ENCODE measurements at places on chromosomes 3 and 15. TPM values are rescaled to one million over a fixed set of nuclear protein-coding genes. Genes with fewer than 3 reads are reported as not detected.

NAALADL2 gene
- total RNA-seq: not detected

- DNase-seq: no peak
Measured at GRCh38 chr15:58420579-58421043, 11.2 kb upstream of the LIPC start.

- DNase-seq: no peak
Measured at GRCh38 chr3:106842151-106842550, 535.1 kb upstream of the CCDC54 start.

DNA sequence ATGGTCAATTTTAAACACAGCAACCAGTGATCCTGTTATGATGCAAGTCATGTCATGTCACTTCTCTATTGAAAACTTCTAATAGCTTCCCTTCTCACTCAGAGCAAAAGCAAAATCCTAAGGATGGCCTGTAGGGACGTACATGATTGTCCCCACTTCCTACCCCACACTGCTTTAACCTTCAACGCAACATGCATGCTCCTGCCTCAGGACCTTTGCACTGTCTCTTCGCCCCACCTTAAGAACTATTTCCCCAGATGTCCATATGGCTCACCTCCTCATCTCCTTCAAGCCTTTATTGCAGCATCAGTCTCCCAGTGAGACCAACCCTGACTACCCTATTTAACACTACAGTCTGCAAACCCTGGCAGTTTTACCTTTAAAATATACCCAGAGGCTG, 214.1 kb upstream of the CHRM5 start:
- no peak for DNase-seq

ARL13B gene
- 8.3 TPM for total RNA-seq

WDR72 gene
- total RNA-seq: 1.6 TPM

GRCh38 chr3:155991212-155991611, 120.8 kb downstream of the GMPS start:
- DNase-seq: no peak

TLR9 gene
- not detected for total RNA-seq

DNA sequence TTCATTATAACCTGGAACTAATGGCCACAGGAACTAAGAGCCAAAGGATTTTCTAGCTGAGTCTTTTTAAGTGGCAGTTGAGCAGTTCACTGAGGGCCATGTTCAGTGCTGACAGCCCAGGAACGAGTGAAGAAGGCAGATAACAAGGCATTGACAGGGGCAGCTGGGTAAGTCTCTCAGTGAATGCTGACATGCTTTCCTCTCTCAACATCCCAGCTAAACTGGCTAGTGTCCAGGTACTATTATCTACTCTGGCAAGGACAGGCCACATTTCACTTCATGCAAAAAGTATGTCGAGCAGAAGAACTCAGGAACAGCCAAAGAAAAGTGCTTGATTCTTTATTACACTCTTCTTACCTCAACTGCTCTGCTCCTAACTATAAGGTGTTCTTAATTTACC, 515.9 kb downstream of the NLGN1 start:
- no peak for DNase-seq

DNA sequence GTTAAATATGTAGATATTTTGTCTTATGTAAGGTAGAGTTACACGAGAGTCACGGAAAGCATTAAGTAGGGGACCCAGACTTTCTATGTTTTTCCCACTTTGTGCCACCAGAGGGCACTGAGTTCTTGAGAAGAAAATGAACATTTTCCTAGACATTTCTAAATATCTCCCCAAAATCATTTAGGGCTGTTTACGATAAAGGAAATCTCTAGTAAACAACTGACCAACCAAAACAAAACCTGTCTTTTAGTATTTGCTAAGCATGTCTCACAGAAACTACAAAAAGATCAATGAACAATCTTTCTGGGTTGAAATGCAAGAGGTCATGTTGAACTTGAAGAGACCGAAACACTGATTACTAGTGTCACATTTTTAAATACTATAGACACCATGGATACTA, 16.1 kb downstream of the POU1F1 start:
- peak; percentile 65 for DNase-seq

KCNAB1 gene
- not detected for total RNA-seq

CFAP92 gene
- 0.41 TPM for total RNA-seq

GRCh38 chr3:183699238-183699947, 1.8 kb downstream of the YEATS2 start:
- DNase-seq: no peak

GRCh38 chr3:9158865-9159630, 90.4 kb downstream of the SRGAP3 start:
- no peak for DNase-seq

DNA sequence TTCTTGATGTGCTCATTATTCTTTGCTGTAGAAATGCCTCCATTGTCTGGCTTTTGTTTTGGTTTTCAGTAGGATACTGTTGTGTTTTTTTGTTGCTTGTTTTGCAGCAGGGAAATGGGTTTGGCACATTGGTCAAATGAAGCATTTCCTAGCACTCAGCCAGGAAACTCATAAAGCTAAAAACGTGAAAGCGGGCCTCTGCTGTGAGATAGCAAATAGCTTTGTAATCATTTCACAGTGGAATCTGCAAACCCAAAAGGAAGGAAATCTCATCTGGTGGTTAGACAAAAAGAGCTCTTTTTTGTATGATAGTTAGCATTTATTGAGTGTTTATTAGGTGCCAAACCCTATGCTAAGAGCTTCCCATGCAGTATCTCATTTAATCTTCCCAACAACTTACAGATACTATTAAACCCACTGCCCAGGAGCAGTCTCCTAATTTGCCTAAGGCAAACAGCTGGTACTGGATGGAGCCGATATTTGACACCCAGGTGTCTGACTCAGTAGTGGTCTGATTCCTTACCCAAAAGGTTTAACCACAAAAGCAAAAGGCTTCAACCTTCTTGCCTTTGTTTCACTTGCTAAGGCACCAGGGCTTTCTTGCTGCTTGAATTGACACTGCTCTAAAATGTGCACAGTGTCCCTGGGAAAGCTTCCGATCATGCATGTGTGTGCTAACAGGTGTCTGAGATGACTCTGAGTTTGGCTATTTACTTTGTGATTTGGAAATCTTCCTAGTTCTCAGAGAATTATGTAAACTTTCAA, 527.9 kb upstream of the MDFIC2 start:
- DNase-seq: no peak

CCDC191 gene
- 5.7 TPM for total RNA-seq

- no peak for DNase-seq
Measured at GRCh38 chr15:85874236-85874635, 79.5 kb upstream of the KLHL25 start.

GRCh38 chr3:197337656-197338055, 39.2 kb upstream of the DLG1 start:
- DNase-seq: no peak

SUCNR1 gene
- 0.19 TPM for total RNA-seq

DNAH12 gene
- 0.30 TPM for total RNA-seq

GRCh38 chr3:88033079-88033478, 25.7 kb downstream of the CGGBP1 start:
- no peak for DNase-seq

- no peak for DNase-seq
Measured at GRCh38 chr3:188207941-188208515, 54.1 kb downstream of the LPP start.

DNA sequence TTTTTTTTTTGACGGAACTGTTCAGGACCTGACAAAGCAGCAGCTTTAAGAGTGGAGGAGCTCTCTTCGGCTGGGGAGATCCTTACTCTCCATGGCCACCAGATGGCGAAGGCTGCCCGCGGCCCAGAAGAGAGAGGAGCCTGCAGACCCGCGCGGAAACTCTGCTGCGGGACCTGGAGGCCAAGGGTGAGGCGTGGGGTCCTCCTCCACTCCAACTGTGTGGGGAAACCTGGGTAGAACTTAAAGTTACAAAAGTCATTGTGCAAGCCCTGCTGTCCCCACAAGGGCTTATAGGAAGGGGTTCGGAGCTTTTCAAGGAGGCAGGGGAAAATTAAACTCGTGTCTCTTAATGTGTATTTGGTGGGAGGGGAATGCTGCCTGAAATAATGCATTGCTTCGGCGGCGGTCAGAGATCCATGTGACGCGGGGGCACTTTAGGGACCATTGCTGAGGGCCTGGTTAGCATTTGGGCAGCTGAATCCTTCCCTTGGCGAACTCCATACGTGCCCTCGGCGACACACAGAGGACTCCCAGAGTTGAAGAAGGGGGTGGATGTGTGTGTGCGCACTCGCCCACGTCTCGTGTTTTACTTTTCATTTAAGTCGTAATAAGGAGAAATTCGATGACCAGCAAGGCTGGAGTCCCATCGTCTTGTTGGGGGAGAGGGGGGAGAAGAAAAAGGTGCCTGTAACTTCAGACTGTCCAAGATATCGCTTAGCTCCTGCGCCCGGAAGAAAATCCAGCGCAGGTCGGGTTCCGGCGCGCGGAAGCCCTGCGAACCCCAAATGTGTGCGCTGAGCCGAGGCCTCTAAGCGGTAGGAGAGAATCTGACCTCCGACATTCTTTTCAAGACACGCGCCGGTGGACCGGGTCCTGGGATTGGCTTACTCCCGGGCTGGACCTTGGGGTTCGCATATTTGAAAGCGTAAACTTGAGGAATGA, 9.7 kb downstream of the EOMES start:
- peak; percentile 90 for DNase-seq
